ENCODE measurements at places on chromosomes 3 and 15.

- no peak for DNase-seq
Measured at GRCh38 chr15:47439146-47440111, 277.9 kb upstream of the SEMA6D start.

- DNase-seq = no peak
Measured at GRCh38 chr15:69887009-69887408, 210.7 kb downstream of the TLE3 start.

DNA sequence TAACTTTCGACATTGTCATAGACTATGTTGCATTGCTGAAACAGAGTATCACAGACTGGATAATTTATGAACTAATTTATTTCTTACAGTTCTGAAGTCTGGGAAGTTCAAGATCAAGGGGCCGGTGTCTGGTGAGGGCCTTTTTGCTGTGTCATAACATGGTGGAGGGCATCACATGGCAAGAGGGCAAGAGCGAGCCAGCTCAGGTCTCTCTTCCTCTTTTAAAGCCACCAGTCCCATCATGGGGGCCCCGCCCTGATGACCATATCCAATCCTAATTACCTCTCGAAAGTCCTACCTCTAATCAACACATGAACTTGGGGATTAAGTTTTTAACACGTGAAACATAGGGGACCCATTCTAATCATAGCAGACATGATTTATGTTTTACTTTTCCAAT, 33.5 kb upstream of the DCUN1D1 start:
- no peak for DNase-seq

DNA sequence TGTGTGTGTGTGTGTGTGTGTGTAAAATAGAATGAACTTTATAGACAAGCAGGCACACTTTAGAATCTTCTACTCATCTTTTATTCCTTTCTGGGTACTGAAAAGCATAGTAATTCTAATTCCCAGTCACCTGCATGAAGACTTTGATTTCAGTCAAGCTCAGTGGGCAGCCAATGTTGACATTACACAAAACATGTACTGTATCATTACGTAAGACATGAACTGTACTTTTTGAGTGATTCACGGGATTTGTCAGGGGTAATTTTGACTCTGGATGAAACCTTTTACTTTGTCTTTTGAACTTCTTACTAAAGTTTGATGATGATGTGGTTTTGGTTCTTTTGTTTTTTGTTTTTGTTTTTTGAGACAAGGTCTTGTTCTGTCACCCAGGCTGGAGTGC, 38.8 kb downstream of the PTPRG start:
- DNase-seq = no peak

Data from DMS79 treated with DMSO at 0.1 percent for 48 hours (cell line).